ENCODE measurements at places on chromosomes 11 and 22. TPM values are rescaled to one million over a fixed set of nuclear protein-coding genes. Genes with fewer than 3 reads are reported as not detected.

Gene KCNQ1
- polyA plus RNA-seq, result 3.1 TPM

Gene OR6T1
- polyA plus RNA-seq, result not detected

Gene MMP7
- polyA plus RNA-seq, result 0.18 TPM

Gene NEFH
- 173 TPM for polyA plus RNA-seq

Gene PRR5
- polyA plus RNA-seq, result 35.2 TPM

Gene OR8D1
- not detected for polyA plus RNA-seq

Gene C11orf42
- 1.2 TPM for polyA plus RNA-seq

Gene LMO2
- polyA plus RNA-seq, result 52.5 TPM

Gene OR51G2
- polyA plus RNA-seq, result not detected

Gene ZFPL1
- 35.8 TPM for polyA plus RNA-seq

Gene GDPD4
- not detected for polyA plus RNA-seq

Gene TIGD3
- polyA plus RNA-seq, result 3.7 TPM

Gene NLRP6
- polyA plus RNA-seq, result not detected

Gene RIMBP3B
- polyA plus RNA-seq, result not detected

Gene NNMT
- 0.87 TPM for polyA plus RNA-seq

Gene OR6A2
- not detected for polyA plus RNA-seq

Gene ELFN2
- polyA plus RNA-seq, result 59.9 TPM

Gene MFRP
- polyA plus RNA-seq, result 0.22 TPM

Gene C11orf91
- polyA plus RNA-seq, result not detected

Gene KIRREL3
- 58.1 TPM for polyA plus RNA-seq

Gene TEX54
- polyA plus RNA-seq, result not detected

Gene SCARF2
- polyA plus RNA-seq, result 15.1 TPM

Gene OR51A2
- polyA plus RNA-seq, result not detected

Gene CCDC89
- 1.4 TPM for polyA plus RNA-seq

Gene TRPM5
- polyA plus RNA-seq, result 0.08 TPM

Gene RIC3
- polyA plus RNA-seq, result 52.4 TPM

Gene PRDM11
- polyA plus RNA-seq, result 13.0 TPM

Gene CARNS1
- polyA plus RNA-seq, result 34.2 TPM

Gene FAM111B
- 3.3 TPM for polyA plus RNA-seq

Gene OR2AT4
- 0.05 TPM for polyA plus RNA-seq

Gene PKP3
- polyA plus RNA-seq, result 0.77 TPM

Gene DNAJB7
- polyA plus RNA-seq, result 0.97 TPM

Gene RELT
- 13.2 TPM for polyA plus RNA-seq

Gene DGAT2
- polyA plus RNA-seq, result 5.1 TPM

Gene TRAF6
- polyA plus RNA-seq, result 14.3 TPM

Gene C11orf65
- polyA plus RNA-seq, result 0.84 TPM

Gene DEUP1
- polyA plus RNA-seq, result 0.43 TPM

Gene ARHGAP8
- polyA plus RNA-seq, result 8.5 TPM

Gene SCN4B
- 31.2 TPM for polyA plus RNA-seq

Gene CREB3L1
- polyA plus RNA-seq, result 21.5 TPM

Gene SORL1
- 26.7 TPM for polyA plus RNA-seq

Gene MS4A15
- not detected for polyA plus RNA-seq

Gene TMEM191C
- 23.9 TPM for polyA plus RNA-seq

Gene LRP4
- polyA plus RNA-seq, result 62.4 TPM

Gene APOC3
- not detected for polyA plus RNA-seq

Gene OR8D4
- polyA plus RNA-seq, result not detected

Gene RAC2
- 2.4 TPM for polyA plus RNA-seq

Gene EMID1
- polyA plus RNA-seq, result 24.4 TPM

Gene SLC16A8
- polyA plus RNA-seq, result 4.6 TPM

Gene FAM181B
- polyA plus RNA-seq, result 51.4 TPM

Gene FADS2
- 452 TPM for polyA plus RNA-seq

Gene DEPDC7
- polyA plus RNA-seq, result 5.6 TPM

Gene OR52E2
- polyA plus RNA-seq, result not detected

Gene LMNTD2
- polyA plus RNA-seq, result 5.2 TPM

Gene TECTA
- polyA plus RNA-seq, result 4.9 TPM

Gene KCNJ4
- polyA plus RNA-seq, result 1.2 TPM

Gene TTC9C
- 34.8 TPM for polyA plus RNA-seq

Gene TRIOBP
- polyA plus RNA-seq, result 52.8 TPM

All from spinal cord (tissue), 10 donors.